ENCODE measurements at places on chromosomes 11 and 22. TPM values are rescaled to one million over a fixed set of nuclear protein-coding genes. Genes with fewer than 3 reads are reported as not detected.

ENTHD1 gene
- polyA plus RNA-seq = not detected

DTX4 gene
- 18.2 TPM for polyA plus RNA-seq

TUBA8 gene
- 25.1 TPM for polyA plus RNA-seq

CNTF gene
- polyA plus RNA-seq = 0.71 TPM

PCF11 gene
- 43.9 TPM for polyA plus RNA-seq

UBQLNL gene
- 0.18 TPM for polyA plus RNA-seq

SYT7 gene
- polyA plus RNA-seq = 3.3 TPM

- no peak for DNase-seq
Observed at GRCh38 chr22:19304547-19304946, 13.0 kb upstream of the CLTCL1 start.

DNA sequence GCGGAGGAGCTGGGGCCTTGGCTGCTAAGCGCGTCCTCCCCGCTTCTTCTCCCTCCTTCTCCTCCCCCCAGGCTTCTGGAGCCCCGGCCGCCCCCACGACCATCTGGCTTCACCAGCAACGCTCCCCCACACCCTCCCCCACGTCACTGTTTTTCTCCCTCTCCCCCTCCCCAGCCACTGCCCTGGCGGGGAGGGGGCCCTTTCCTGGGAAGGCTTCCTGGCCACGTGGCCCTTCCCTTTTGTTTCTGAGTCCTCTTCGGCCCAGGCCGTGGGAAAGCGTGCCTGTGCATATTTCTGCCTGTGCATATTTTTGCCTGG lies 27.7 kb downstream of the RTN4R start:
- no peak for DNase-seq

GRCh38 chr22:40939202-40939601 lies 12.0 kb upstream of the RBX1 start:
- no peak for DNase-seq

DNA sequence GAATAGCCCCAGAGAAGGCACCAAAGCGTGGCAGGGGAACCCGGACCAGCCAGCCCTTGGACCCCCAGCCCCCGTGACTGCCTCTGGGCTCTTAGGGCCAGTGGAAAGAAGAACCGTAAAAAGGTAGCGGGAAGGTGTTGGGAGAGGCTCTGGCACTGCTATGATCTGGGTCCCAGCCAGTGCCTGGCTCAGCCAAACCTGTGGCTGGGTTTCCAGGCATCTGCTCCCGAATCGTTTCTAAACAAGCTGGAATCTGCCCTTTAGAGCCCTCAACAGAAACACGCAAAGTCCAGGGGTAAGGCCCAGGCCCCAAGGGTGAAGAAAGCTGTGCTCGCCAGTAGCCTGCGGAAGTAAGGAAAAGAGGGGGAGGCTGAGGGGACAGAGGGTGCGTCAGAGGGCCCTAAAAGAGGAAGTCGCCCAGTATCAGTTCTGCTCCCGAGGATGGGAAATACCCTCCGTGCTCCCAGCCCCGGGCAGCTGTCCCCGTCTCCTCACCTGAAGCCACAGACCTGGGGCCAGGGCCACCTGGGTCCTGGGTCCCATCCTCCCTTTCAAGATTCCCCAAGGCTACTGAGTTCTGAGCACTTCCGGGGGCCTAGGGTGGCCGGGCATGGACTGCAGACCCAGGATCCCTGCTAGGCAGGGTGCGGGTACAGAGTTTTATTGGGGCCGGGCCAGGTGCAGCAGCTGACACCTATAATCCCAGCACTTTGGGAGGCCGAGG lies 24.7 kb downstream of the IL10RA start:
- no peak for DNase-seq

GRCh38 chr11:43693731-43694130 lies 13.2 kb downstream of the HSD17B12 start:
- no peak for DNase-seq

DNA sequence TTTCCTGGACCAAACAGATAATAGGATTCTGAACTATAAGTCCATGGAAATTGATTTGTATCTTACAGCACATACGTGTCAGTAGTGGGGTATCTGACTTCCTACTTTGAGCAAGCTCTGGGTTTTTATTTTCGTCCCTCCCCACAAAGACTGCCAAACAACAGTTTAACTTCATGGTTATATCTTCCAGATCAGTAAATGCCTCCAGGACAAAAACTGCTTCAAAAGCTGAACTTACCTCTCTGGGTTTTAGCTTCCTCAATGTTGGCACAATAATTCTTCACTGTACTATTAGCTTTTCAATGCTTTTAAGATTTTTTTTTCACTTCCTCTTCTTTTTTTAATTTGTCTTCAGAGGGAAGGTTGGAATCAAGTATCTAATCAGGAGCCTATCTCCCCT lies 4.2 kb upstream of the DPF2 start:
- DNase-seq = no peak

DNA sequence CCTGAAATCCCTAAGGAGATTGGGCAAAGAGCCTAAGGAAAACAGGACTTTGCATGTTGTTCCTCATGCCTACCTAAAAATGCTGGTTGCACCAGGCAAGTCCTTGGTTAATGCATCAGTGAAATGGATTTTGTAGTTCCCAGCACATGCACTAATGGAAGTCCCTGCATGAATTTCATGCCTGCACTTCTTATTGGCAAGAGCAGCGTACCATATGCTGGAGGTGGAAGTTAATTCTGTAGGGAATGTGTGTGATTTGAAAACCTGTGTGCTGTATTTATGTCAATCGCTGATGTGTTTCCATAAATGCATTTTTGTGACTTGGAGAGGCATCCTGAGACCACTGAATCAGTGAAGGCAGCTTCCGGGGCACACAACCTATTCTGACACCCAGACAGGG lies 140.3 kb upstream of the MTNR1B start:
- no peak for DNase-seq

DNA sequence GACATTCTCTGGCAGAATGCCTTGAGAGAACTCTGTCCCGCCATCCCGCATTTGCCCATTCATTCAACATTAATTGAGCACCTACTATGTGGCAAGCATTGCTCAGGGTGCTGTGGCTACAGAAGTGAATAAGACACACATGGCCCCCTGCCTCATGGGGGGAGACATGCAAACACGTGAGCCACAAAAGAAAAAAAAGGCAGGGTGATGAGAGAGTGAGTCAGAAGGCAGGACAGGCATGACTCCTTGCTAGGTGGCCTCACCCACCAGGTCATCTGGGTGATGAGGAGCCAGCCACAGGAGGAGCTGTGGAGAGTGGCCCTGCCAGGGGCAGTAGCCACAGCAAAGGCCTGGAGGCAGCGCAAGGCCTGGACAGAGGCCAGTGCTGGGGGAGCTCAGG lies 4.9 kb downstream of the CHRM4 start:
- DNase-seq = no peak

- no peak for DNase-seq
Observed at GRCh38 chr11:69818603-69819441, at the start of gene FGF3. Gene FGF3 (minus strand): TSS chr11:69819416. CDS start chr11:69818933, 483 bp downstream.

- no peak for DNase-seq
Observed at GRCh38 chr11:75593286-75593915, 31.3 kb downstream of the SERPINH1 start.

DNA sequence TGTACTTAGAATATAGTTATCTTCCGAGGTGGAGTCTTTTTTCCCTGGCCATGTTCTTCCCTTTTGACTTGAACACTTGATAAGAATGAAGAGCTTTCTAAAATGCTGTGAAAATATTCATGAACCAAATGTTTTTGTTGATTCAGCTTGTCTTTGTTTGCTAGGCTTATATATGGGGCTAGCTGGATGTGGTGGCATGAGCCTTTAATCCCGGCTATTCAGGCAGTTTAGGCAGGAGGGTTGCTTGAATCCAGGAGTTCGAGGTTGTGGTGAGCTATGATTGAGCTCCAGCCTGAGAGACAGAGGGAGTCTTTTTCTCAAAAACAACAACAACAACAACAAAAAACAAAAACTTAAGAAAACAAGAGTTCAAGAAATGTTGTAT lies 23.1 kb downstream of the CBL start:
- no peak for DNase-seq

DNA sequence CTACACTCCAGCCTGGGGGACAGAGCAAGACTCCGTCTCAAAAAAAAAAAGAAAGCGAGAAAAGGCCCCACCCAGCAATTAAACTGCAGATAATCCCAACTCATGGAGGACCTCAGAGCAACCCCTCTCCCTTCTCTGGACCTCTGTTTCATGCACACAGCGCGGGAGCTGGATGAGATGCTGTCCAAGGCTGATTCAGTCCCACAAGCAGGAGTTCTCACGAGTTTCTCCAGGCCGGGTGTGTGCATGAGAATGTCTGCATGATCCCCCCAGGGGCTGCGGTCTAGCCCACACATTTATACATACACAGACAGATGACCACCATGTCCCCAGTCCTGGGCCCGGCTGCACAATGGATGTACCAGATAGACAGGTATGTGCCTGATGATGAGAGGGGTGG lies 19.4 kb downstream of the ELFN2 start:
- DNase-seq = no peak

DNA sequence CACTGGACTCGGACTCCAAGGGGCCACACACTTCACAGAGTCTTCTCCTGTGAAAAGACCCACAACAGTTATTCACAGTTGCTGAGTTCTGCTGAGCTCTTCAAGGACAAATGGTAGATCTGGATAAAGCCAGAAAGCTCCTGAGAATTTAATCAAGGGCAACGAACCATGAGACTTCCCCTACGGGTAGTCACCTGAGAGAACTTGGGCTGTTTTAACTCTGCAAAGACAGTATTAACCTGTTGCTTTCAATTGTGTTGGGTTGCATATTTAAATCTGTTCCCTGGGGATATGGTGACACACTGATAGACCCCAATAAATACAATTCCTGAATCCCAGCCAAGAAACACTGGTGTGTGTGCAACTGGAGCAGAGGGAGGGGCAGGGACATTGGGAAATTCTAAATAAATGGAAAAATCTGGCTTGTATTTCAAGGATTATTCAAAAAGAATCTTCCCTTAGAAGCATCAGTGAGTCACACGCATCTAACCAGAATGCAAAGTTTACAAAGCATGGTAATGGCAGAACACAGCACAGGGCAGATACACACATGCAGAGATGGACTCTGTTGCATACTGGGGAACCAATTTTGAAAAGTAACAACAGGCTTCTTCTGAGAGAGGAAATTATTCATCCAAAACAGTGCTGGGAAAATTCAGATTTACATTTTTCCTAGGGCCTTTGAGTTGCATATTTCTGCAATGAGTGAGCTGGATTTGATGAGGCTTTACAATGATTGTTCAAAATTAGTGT lies 4.0 kb downstream of the KCNJ1 start:
- DNase-seq = no peak

DNA sequence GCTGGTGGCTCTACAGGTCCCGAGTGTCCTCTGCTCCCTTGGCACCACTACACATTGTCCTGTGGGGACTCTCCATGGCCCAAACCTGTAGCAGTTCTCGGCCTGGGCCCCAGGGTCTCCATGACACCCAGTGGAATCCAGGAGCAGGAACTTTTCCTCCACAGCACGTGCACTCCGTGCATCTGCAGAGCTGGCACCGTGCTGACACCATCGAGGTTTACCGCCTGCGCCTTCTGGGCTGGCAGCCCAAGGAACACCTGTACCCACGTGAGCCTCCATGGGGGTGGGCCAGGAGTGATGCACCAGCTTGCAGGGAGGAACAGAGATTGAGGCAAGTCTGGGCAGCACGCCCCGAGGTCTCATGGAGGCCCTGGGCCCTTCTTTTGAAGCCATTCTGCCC lies 25.2 kb downstream of the TSPAN32 start:
- no peak for DNase-seq

DNA sequence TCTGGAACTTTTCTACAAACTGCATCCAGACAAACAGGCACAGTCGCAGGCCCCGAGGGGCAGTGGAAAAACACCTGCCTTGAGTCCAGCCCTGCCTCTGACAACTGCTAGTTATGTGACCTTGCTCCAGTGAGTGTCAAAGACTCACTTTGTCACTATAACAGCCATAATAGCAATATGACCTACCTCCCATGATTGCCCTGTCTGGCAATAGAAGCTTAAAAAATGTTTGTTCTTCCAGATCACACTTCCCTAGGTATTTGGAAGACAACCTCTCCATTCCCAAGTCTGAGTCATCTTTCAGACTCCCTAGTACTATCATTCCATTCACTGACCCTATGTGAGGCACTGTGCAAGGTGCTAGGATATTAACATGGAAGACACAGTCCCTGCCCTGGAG lies 74.5 kb downstream of the RPL27A start:
- no peak for DNase-seq

- DNase-seq = no peak
Observed at GRCh38 chr11:95907476-95907875, 16.4 kb downstream of the MTMR2 start.

- DNase-seq = no peak
Observed at GRCh38 chr22:49793871-49794270, 33.8 kb downstream of the BRD1 start.

DNA sequence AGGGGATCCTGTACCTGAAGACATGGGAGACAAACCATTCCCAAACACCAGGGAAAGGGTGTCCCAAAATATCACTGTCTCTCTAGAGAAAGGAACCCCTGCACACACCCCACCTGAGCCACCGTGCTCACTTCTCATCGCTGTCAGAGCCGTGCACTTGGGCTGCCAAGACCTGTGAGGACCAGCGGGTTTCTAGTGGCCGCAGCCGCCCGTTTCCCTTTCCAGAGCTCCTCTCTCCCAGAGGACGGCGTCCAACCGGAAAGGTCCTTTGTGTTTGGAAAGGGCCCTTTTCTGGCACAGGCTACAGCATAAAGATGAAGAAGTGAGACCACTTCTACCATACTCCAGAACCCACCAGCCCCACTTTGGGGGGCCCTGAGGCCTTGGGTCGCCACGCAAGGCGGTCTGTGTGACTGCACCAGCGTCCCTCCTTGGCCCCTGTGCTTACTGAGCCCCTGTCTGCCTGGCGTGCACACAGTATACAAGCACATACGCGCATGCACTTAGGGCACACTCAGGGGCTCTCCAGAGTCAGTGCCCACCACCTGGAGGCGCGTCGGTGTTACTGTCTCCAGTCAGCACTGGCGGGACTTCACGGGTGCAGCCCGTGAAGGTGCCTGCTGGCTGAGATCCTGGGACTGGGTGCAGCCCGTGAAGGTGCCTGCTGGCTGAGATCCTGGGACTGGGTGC lies 381.8 kb downstream of the TBC1D22A start:
- no peak for DNase-seq

GRCh38 chr11:122100037-122100755 lies 15.8 kb downstream of the BLID start:
- no peak for DNase-seq

DNA sequence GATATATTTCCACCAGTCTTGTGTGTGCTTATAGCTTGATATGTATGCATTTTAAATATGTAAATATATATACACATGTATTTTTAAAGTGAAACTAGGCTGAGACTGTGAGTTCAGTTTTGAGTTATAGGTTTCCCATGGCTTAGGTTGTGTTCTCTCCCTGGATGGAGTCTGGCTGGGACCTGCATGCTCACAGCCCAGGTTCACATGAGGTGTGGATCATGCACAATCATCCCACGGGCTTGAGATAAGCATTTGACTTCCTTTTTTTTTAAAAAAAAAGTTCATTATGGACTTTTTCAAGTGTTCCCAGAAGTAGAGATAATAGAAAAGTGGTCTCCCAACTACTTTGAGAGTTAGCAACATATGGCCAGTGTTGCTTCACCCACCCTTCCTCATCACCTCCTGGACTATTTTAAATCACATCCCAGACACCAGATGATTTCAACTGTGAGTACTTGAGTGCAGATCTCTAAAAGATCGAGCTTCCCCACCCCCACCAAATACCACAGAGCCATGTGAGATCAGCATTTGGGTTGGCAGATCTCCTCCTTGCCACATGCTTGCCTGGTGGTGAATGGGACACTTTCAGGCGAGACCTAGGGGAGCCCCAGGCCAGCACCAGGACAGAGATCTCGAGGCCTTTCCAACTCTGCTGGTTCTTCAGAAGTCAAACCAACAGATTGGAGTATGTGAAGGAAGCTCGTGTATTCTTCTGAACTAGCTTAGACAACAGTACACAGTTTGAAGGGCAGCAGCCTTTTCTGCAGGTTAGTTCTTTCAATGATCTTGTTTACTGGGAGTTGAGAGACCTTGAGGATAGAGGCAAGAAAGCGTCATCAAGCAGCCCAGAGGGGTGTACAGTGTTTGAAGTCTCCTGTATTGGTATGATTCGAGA lies 15.9 kb downstream of the MED15 start:
- no peak for DNase-seq
